ENCODE measurements at places on chromosomes 2 and 18.
A peak's percentile ranks its signal among the peaks of the same experiment; 100 is the strongest.

DNA sequence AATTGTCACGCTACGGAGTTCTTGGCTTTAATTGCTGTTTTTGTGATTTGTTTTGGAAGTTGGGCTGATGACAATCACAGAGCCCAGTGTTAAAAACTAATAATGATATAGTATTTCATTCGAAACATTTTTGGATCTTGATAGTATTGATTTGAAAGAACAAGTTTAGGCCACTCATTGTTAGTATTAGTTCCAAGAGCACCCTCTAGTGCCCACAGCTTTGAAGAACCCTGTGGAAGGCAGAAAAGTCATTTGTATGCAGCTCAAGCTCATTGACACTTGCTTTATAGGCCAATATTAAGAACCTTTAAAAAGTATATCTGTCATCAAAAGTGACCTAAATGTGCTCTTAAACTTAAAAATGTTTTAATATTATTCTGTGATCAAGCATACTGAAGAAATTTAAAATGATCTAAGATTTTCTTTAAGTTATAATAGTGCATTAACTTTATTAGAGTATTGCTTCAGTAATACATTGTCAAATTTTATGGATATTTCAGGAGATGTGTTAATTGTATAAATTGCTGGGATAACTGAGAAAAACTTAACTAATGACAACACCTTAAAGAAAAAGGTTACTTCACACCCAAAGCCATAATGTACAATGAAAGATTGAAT, 191.0 kb downstream of the GRB14 start:
- no peak for DNase-seq

GRCh38 chr2:120978359-120979050, 242.8 kb downstream of the GLI2 start:
- no peak for DNase-seq

GRCh38 chr2:218406949-218407618, 7.4 kb downstream of the CTDSP1 start:
- peak; percentile 68 for DNase-seq

DNA sequence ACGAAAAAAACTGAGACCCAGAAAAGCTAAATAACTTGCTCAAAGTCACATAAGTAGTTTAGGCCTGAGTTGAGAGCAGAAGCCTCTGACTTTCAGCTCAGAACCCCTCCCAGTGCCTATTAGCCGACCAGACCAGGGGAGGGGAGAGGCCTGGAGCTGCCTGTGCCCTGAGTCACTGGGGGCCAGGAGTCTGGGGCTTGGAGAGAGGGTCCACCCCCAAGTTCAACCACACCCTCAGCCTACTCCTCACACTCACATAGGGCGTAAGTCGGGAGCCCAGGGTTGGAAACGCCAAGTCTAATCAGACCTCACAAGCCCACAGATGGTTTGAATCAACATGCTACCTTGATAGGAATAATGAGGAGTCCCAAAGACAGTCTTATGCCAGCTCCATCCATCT, 12.6 kb upstream of the PKDCC start:
- DNase-seq: no peak

GRCh38 chr18:32661486-32662299, 111.1 kb downstream of the KLHL14 start:
- no peak for DNase-seq

DNA sequence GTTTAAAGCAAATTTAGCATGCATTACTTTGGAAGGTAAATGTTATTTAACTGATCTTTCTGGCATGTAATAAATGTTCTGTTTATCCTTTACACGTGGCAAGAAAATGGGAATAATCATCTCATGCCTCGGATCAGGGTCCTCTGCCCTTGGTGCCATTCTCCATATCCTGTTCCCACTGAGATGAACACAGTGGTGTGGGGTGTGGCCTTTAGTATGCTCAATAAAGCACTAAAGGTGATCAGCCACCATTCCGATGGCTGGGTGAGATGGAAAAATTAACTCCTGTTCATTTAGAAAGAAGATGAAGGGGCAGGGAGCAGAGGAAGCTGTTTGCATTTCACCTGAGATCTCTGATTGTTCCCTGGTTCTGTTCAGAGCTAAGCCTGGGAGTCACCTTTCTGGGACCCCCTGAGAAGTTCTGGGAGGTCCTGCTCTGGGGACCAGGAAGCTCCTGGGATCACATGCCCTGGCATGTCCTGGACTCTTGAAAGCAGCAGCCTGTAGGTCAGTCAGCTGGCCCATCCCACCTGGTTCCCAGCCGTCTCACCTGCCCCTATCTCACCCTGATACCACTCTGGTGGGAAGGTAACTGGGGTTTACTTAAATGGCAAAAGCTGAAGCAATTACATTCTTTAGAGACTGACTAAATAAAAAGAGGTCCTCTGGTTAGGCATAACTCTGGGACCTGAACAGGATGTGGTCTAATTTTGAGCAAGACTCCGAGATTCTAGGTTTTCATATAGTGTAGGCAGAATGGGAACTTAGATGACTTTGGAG, 288.9 kb upstream of the EPAS1 start:
- no peak for DNase-seq

All from activated CD4-positive, alpha-beta T cell treated with anti-CD3 and anti-CD28 coated beads, Interleukin-2, amount 10 ng/mL, durations not matched to agents 7 days and 5 days (primary cell).